ENCODE measurements at places on chromosomes 16 and 17.

DNA sequence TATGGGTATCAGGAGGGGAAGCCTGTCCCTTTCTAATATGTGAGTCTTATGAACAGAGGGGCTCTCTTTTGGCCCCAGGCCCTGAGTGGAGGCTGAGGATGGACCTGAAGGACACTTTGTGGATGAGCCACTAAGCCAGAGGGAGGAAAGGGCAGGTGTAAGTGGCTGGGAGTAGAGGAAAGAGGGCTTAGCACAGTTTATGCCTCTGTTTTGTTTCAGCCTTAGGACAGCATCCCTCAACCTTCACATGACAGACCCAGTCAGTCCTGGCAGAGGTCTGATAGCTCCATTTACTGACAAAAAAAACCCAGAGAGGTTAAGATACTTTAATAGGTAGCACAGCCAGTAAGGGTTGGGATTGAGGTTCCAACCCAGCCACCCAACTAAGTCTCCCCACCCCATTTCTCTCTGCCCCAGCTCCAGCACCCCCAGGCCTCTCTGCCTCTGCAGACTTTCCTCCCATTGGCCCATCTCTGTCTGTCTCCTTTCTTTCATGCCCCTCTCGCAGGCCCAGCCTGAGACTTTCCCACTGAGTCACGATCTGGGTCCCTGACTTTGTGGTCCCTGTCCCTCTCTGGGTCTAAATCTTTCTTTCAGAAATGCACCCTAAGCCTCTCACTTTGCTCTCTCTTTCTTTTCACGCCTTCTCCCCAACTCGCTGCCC lies 4.7 kb upstream of the TBX21 start:
- no peak for DNase-seq

DNA sequence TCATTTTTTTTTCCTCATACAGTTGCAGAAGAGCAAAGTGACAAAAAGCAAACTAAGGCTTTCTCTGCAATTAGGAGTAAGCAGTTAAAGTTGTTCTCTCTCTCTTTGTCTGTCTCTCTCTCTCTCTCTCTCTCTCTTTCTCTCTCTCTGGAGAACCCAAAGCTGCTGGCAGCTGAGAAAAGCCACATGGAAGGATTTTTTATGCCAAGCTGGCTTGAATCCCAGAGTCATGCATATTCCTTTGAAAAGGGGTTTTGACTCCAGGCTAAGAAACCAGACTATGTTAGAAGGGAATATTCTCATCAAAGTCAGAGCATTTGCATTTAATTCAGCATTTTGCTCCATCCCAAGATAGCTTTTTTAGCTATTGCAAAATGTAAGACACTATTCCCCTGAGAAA lies 1114.2 kb upstream of the GOT2 start:
- DNase-seq: no peak

- DNase-seq: no peak
Measured at GRCh38 chr17:50635732-50635981, 976 bp downstream of the ABCC3 start.

- no peak for DNase-seq
Measured at GRCh38 chr17:38898291-38898679, 27.1 kb upstream of the LASP1NB start.

DNA sequence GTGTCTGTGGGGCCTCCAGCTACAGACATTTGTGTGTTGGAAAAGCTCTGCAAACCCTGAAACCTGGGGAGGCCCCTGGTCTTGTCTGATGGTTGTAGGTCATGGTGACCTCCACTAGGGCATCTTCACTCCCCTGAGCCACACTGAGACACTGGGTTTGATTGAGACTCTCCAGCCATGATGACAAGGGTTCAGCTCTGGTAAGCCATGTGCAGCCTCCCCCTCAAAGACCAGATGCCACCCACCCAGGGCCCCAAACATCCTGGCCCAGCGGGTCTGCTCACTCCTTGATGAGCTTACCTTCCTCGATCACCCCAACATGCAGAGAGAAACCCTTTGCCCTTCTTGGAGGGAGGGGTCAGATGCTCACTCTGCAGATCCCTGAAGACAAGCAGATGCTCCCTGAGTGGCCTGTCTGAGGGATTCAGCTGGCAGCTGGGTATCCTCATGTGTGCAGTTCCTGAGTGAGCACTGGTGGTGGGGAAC lies 101.6 kb downstream of the METRNL start:
- DNase-seq: no peak

DNA sequence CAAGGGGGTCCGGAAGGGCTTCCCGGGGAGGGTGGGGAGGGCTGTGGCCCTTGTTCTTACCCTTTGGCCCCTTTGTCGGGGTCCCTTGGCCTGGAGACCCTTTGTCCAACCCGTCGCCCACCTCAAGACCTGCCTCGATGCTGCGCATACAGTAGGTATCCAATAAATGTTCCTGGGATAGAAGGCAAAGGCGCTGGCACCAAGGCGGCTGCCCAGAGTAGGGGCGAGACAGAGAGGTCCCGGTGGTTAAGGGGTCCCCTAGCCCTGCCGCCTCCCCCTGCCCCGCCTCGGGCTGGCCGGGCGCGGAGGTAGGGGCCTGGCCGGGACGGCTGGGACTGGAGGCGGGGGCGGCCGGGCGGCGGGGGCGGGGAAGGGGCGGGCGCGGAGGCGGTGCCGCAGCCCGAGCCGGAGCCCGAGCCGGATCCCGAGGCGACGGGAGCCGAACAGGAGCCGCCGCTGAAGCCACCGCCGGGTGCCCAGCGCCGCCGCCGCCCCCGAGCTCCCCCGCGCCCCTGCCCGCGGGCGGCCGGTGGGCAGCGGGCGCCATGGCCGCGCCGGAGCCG lies at the start of gene NHERF2:
NHERF2 (plus strand) TSS at position 442 of the 563 bp plus-strand sequence; CDS start at position 546, 104 bp downstream.
- no peak for DNase-seq

DNA sequence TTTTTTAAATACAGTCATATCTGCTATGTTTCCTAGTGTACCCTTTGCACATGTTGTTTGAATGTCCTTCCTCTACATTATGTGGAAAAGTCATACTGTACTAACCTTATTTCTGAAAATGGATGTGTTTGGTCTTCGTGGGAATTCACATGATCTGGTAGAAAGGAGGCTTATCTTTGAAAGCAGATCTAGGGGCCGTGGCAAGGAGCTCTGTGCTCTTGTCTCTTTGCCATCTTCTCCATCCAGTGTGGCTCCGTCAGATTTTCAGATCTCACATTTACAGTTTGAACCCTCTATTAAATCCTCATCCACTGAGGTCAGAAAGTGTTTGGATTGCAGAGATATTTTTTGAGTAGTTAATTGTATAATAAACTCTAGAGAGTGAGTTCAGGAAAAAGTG lies 32.9 kb downstream of the MAP2K4 start:
- no peak for DNase-seq

GRCh38 chr16:85087899-85088569 lies 24.2 kb downstream of the CIBAR2 start:
- DNase-seq: no peak
